ENCODE measurements at places on chromosomes 2 and 18. TPM values are rescaled to one million over a fixed set of nuclear protein-coding genes. Genes with fewer than 3 reads are reported as not detected.

The VWA3B gene
- total RNA-seq = not detected

The CRYGA gene
- not detected for total RNA-seq

The UGT1A10 gene
- not detected for total RNA-seq

The HOXD11 gene
- not detected for total RNA-seq

The CYP1B1 gene
- 53.3 TPM for total RNA-seq

The PLEKHH2 gene
- total RNA-seq = 0.93 TPM

The LRATD1 gene
- 4.7 TPM for total RNA-seq

The SERPINB11 gene
- not detected for total RNA-seq

The OXER1 gene
- total RNA-seq = not detected

The ASB3 gene
- 20.3 TPM for total RNA-seq

The NGEF gene
- total RNA-seq = 7.4 TPM

The ELOA2 gene
- total RNA-seq = not detected

The SLC39A6 gene
- total RNA-seq = 49.7 TPM

The MC5R gene
- not detected for total RNA-seq

The UGT1A9 gene
- not detected for total RNA-seq

The POMC gene
- total RNA-seq = not detected

The TSPYL6 gene
- total RNA-seq = not detected

The SNTG2 gene
- not detected for total RNA-seq

The DRC1 gene
- total RNA-seq = not detected

The RPRM gene
- total RNA-seq = not detected

The RGPD4 gene
- total RNA-seq = 0.14 TPM

The TNFRSF11A gene
- total RNA-seq = 3.0 TPM

The BOLL gene
- total RNA-seq = not detected

The PPP4R1 gene
- total RNA-seq = 109 TPM

The UGT1A3 gene
- total RNA-seq = not detected

The ADRA2B gene
- not detected for total RNA-seq

The SPDYA gene
- 2.6 TPM for total RNA-seq

The SOWAHC gene
- 25.6 TPM for total RNA-seq

The AKAIN1 gene
- total RNA-seq = not detected
